ENCODE measurements at places on chromosomes 1 and 21. TPM values are rescaled to one million over a fixed set of nuclear protein-coding genes. Genes with fewer than 3 reads are reported as not detected.

DNA sequence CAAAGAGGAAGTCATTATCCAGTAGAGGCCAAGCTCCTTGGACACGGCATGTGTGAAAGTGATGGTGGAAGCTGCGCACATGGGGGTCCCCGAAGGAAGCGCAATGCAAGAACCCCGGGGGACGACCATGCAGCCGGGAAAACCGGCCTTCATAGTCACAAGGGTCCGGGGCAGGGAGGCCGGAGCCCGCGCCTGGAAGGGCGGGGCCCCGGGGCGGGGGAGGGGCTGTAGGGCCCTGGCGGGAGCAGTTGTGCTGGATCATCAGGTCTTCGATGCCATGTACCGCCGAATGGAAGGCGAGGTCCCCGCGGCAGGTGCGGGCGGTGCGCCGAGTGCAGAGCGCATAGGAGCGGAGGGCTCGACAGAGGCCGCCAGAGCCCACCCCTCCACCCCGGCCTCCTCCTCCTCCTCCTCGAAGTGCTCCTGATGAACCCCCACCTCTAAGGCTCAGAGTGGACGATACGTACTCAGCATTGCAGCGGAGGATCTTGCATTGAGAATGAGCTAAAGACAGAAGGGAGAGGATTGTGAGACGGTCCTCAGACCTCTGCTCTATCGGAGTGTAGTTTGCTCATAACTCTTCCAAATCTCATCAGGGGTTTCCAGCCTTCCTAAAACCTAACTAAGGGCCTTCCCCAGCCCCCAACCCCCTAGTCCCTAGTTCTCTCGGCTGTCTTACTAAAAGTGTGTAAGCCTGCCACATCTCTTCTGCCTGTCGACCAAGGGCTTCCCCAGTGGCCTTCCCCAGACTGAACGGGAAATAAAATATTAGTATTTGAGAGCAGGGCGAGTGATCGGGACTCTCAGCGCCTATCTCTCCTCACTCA, 2.1 kb downstream of the HJV start:
- DNase-seq: no peak

- peak; percentile 42 for DNase-seq
These were observed 19.0 kb upstream of the L1TD1 start for GRCh38 chr1:62175568-62176179.

GRCh38 chr1:203291201-203292096, 13.9 kb upstream of the BTG2 start:
- DNase-seq: no peak

DNA sequence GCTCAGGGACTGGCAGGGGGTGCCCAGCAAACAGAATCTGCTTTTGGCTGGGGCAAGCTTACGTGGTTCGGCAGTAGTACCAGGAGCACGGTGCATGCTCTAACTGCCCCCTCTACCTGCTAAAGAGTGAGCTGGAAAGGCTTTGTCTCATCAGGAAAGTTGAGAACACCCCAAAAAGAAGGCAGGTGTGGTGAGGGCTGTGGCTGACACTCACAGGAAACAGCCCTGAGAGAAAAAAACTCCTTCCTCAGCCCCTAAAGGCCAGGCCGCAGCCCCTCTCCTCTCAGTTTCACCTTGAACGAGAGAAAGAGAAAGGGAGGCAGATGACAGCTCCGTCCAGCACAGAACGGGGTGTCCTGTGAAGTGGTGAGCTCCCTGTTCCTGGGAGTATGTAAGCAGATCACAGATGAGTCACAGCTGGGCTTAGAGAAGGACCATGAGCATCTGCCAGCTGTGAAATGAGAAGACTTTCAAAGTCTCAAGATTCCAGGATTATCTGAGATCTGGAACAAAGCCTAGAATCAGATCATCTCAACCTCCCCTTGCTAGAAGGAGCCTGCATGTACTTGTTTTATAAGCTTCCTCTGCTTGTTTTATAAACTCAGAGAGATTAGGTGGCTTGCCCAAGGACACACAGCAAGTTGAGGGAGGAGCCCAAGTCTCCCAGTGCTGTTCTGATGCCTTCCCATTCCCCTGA, 13.4 kb downstream of the LAPTM5 start:
- no peak for DNase-seq

DNA sequence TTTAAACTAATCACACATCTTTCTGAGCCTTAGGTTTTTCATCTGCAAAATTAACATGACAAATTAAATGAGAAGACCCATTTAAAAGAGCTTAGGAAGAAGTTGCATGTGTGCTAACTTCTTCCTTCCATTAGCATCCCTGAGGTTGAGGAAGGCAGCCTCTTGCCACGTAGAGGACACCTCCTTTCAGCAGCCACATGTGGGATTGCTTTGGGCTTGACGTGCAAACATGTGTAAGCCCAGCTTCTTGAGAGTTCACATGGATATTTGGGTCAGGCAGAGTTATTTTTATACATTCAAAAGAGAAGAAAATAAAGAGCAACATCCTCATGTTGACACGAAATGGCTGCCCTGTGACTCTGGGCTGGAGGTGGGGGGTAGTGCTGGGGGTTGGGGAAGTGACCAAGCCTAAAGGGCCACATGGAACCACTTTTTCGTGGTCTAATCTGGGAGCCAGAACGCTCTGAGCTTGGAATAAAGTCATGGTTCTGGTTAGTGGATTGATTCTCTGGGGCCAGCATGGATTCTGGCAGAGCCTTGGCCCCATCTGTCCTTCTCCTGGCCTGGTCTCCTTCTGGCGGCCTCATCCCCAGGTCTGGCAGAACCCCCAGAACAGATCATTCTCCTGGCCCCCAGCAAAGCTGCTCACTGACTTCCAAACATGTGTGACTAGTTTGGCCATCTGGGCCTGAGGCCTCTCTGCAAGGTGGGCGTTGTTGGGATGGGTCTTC, 137.1 kb upstream of the USP24 start:
- peak; percentile 53 for DNase-seq

DNA sequence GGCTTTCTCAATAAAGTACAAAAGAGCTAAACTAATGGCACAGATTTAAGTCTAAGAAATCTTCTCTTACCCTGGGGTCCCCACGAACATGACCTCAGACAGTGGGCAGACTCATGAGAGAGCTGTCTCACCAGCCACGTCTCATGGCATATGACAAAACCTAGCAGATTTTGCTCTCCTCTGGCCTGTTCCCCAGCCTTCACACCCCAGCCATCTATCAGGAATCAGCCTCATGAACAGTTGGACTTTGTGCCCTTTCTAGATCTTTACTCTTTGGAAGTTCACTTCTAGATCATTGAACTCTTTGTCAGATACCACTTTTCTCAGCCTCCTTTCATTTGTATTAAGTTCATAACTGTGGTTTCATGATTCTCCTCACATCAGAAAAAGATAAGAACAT, 14.2 kb upstream of the HSD3B1 start:
- no peak for DNase-seq

DNA sequence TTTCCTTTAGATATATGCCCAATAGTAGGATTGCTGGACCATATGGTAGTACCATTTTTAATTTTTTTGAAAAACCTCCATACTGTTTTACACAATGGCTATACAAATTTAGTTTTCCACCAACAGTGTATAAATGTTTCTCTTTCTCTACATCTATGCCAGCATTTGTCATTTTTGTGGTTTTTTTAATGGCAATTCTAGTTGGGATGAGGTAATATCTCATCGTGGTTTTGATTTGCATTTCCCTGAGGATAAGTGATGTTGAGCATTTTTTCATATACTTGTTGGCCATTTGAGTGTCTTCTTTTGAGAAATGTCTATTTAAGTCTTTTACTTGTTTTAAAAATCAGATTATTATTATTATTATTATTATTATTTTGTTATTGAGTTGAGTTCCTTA, 35.5 kb downstream of the PLA2G4A start:
- DNase-seq: no peak

The PLA2G2F gene
- total RNA-seq: 26.0 TPM

The PLA2G2D gene
- not detected for total RNA-seq

The TMEM269 gene
- total RNA-seq: not detected

The GJA5 gene
- 2.2 TPM for total RNA-seq

The ALPL gene
- total RNA-seq: 1.3 TPM
